Aorta (tissue), 5 donors: ENCODE measurements at places on chromosomes 3 and 15.

DNA sequence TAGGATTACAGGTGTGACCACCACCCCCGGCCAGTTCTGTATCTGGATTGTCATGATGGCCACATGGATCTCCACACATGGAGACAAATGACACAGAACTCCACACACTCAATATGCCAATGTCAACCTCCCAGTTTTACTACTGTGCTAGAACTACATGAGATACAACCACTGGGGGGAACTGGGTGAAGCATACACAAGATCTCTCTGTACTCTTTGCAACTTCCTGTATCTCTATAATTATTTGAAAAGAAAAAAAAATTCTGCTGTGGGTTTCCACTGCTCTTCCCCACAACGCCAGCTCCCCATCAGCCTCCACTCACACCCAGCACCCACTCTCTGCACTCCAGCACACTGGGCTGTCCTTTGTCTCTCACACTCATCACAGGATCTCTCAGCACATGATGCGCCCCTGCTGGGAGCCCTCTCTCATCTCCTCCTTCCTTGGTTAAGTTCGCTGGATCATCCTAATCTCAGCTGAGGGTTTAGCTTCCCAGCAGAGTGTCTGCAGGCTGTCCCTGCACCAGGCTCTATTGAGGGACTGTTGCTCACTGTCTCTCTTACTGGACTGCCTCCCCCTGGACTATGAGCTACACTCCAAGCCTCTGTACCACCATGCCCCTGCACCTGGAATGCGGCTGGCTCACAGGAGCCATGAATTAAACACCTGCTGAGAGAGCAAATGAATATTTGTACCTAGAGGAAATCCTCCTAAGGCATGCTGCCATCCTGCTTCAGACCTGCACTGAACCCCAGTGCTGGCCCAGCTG lies 10.7 kb upstream of the RAB43 start:
- no peak for DNase-seq

GRCh38 chr15:97993310-97993738 lies 32.8 kb downstream of the ARRDC4 start:
- DNase-seq = no peak

- no peak for DNase-seq
These were observed 26.0 kb downstream of the MME start for GRCh38 chr3:155106119-155106518.

- no peak for DNase-seq
These were observed 39.7 kb upstream of the PYGO1 start for GRCh38 chr15:55627730-55628368.

DNA sequence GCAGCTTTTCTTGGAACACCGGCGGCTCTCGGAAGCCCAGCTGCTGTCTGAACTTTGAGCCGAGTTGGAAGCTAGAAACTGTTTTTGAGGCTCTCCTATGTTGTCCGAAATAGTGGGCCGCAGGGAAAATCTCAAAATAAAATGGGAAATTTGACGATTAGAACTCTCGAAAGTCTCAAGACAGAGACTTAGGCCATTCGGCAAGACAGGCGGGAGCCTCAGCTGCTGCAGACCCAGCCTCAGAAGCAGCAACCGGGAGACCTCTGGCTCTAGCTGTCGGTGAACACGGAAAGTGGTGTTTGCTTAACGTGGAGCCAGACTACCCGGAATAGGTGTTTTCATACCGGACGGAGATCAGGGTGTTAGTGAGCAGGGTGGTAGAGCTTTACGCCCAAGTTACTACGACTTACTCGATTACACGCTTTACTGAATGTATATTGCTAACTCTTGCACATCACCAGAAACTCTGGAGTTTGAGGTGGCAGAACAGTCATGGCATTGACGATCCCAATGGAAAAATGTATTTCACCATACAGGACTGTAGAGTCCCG lies 357 bp upstream of the MAN2C1 start:
- DNase-seq = no peak

DNA sequence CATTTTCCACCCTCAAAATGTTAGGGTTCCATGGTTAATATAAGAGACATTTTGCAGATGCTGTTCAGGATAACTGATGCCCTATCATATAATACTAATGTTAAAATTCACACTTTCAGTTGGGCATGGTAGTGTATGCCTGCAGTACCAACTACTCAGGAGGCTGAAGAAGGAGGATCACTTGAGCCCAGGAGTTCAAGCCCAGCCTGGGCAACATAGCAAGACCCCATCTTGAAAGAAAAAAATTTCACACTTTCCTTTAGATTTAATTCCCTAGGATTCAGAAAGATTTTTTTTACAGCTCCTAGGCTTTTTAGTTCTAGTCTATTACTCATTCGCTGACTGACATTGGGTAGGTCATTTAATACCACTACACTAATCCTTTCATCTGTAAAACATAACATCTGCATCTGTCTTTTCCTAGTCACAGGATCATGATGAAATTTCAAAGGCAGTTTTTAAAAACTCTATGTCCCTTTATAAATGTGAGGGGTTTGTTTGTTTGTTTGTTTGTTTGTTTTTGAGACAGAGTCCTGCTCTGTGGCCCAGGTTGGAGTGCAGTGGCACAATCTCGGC lies 103.7 kb downstream of the MYO5A start:
- DNase-seq = no peak

DNA sequence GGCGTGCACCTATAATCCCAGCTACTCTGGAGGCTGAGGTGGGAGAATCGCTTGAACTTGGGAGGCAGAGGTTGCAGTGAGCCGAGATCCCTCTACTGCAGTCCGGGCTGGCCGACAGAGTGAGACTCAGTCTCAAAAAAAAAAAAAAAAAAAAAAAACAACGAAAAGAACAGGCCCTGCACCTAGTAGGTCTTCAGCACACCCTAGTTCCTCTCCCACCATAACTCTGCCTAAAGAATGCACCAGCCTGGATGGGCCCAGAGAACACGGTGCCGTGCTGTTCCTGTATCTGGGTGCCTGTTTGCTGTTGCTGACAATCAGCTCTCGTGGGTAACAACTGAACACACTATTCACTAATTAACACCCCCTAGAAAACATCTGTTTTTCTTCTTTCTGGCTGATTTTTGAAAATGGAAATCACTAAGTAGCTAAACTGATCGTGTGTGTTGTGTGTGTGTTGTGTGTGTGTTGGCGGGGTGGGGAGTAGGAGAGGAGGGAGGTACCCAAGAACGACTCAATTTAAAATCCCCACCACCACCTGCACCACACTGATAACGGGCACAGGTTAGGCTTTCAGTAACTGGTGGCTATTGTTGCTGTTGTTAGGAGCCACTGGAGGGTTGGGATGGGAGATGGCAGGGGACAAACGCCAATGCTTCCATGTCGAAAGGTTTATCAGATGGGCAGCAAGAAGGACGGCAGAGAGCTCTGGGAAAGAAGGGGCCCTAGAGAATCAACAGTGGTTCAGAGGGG lies 40.6 kb upstream of the MEX3B start:
- no peak for DNase-seq

- peak; percentile 96 for DNase-seq
These were observed at the start of gene SCAMP5 for GRCh38 chr15:74995182-74995778. SCAMP5 (plus strand) TSS chr15:74995563; CDS start chr15:75011840, 16,277 bp downstream.

DNA sequence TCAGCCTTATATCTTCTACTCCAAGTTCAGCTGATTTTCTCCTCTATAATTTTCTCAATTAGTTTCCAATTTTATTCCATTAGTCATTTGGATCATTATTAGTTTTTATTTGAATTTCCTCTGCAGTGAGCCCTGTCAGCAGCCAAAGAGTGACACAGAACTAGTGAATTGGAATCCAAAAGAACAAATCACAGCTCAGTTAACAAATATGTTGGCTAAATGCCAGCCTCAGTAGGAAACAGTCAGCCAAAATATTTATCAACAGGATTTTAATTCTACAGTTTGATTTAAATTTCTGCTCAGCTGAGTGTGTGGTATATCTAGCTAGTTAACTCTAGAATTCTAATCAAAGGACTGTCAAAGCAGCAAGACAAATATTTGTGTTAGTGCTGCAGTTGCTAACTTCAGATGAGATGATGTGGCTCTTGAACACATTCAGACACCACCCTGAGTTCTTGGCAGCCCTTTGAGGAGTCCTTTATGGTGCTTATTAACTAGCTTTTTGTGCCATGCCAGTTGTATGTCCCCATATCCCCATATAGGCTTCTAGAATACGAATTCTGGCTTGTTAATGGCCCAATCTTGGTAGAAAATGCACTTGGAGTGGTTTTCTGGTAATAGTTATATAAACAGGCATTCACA lies 194.5 kb downstream of the CPNE4 start:
- DNase-seq = no peak
